ENCODE measurements at places on chromosomes 16 and 17. TPM values are rescaled to one million over a fixed set of nuclear protein-coding genes. Genes with fewer than 3 reads are reported as not detected.

- DNase-seq: no peak
- no peak overlapping the region for H3K4me3 ChIP-seq
- H3K27ac ChIP-seq: no peak overlapping the region
Observed at GRCh38 chr17:1928976-1929375, 96.2 kb downstream of the RTN4RL1 start.

GRCh38 chr17:40153603-40154236 lies 13.4 kb downstream of the CASC3 start:
- peaks cover 5% of the 10 kb centered on the region for H3K4me1 ChIP-seq
- no peak overlapping the region for H3K4me3 ChIP-seq
- H3K27ac ChIP-seq: no peak overlapping the region
- H3K36me3 ChIP-seq: peaks cover 12% of the 10 kb centered on the region
- no peaks in the 10 kb centered on the region for H3K27me3 ChIP-seq

Gene CTF1
- total RNA-seq: 1.6 TPM

GRCh38 chr17:77205396-77206125 lies 64.8 kb downstream of the SEC14L1 start:
- peaks cover 25% of the 10 kb centered on the region for H3K4me1 ChIP-seq
- no peak overlapping the region for H3K4me3 ChIP-seq
- DNase-seq: no peak
- peaks cover 23% of the 10 kb centered on the region for H3K36me3 ChIP-seq
- H3K27ac ChIP-seq: no peak overlapping the region
- no peaks in the 10 kb centered on the region for H3K27me3 ChIP-seq

Gene ABCA3
- 19.6 TPM for total RNA-seq
